HuH-7 (cell line): ENCODE measurements at places on chromosomes 2 and 18.

- DNase-seq: no peak
Measured at GRCh38 chr2:216683846-216684245, 11.5 kb downstream of the IGFBP5 start.

- no peak for DNase-seq
Measured at GRCh38 chr18:59044855-59045254, 94.8 kb upstream of the SEC11C start.

- DNase-seq: peak; percentile 0
Measured at GRCh38 chr18:65091744-65092329, 659.0 kb upstream of the CDH7 start.

- no peak for DNase-seq
Measured at GRCh38 chr2:108266218-108266617, 22.5 kb upstream of the SULT1C2 start.

GRCh38 chr2:27185331-27186026, 26.4 kb upstream of the ATRAID start:
- peak; percentile 35 for DNase-seq

- DNase-seq: no peak
Measured at GRCh38 chr2:106982350-106982749, 96.4 kb upstream of the ST6GAL2 start.

DNA sequence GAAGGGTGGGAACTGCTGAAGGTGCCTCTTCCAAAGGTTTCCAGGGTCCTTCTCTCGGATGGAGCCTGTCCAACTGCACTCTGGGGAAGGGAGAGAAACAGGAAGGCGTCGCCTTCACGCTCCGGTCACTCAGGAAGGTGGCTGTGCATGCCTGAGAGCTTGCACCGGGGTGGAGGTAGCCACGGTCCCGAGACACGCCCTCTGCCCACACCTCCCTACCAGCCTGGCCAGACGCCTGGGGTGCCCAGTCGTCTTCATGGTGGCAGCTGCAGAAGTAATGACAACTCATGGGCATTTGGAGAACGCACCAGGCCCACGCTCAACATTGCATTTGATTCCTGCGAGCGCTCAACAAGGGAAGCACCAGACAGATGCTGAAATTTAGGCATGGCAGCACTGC, 59.9 kb downstream of the ADNP2 start:
- no peak for DNase-seq

DNA sequence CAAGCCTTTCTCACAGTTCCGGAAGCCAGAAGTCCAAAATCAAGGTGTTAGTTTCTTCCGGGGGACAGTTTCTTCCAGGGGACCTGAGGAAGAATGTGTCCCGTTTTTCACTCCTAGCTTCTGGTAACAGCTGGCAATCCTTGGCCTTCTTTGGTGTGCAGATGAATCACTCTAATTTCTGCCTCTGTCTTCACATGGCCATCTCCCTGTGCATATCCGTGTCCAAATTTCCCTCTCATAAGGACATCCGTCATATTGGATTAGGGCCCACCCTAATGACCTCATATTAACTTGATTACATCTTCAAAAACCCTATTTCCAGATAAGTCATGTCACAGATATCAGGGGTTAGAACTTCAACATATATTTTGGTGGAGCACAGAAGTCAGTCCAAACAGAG, 141.4 kb downstream of the ZEB2 start:
- no peak for DNase-seq

GRCh38 chr2:210503001-210503623, 26.6 kb upstream of the LANCL1 start:
- peak; percentile 30 for DNase-seq

- no peak for DNase-seq
Measured at GRCh38 chr2:186593523-186593922, 3.7 kb downstream of the ITGAV start.

- no peak for DNase-seq
Measured at GRCh38 chr2:23484275-23484674, 99.3 kb downstream of the KLHL29 start.

DNA sequence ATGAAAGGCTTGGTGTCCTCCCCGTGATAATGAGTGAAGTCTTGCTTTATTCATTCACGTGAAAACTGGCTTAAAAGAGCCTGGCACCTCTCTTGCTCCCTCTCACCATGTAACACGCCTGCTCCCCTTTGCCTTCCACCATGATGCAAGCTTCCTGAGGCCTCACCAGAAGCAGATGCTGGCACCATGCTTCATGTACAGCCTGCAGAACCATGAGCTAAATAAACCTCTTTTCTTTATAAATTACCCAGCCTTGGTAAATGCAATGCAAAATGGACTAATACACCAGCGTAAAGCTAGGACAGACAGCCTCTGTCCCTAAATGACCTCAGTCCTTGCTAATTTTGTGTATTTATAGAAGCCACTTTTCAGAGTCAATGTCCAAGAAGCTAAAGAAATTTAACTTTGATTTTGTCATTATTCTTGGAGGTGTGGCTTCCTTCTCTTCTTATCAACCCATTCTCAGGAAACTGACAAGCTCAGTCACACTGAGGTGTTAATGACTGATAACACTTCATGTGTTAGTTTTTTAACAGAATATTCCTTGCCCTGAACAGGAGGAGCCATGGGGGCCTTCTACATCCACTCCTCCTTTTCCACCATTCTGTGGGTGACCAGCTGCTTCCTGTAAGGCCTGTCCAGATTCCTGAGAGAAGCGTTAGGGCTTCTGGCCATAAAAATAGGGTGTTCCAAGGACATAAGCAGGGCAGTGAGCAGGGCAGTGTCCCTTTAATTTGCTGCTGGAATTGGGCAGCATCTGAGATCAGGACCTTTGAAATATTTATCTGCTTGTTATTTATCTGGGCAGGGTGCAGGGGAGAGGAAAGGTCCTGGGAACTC, 38.0 kb upstream of the EPAS1 start:
- no peak for DNase-seq

- DNase-seq: no peak
Measured at GRCh38 chr2:181904022-181904632, 12.6 kb downstream of the ITPRID2 start.

DNA sequence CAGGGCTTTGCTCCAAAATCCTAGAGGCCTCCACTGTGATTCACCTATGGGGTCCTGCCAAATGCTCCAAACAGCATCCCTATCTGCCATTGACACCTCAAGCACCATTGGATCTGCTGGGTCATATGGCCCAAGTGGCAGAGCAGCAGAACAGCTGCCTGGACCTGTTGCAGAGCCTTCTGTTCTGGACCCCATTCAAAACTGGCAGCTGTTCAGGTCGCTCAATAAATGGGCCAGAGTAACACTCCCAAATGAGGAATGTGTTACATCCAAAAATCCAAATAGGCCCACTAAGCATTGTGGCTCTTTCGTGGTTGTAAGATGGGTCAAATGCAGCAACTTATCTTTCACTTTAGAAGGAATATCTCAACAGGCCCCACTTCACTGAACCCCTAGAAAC, 783.6 kb downstream of the DCDC2C start:
- DNase-seq: no peak

GRCh38 chr2:74037379-74037860, 52.7 kb downstream of the TET3 start:
- DNase-seq: no peak

- no peak for DNase-seq
Measured at GRCh38 chr2:237824085-237824484, 25.5 kb downstream of the RBM44 start.

GRCh38 chr2:51079945-51080344, 48.0 kb upstream of the NRXN1 start:
- DNase-seq: no peak

DNA sequence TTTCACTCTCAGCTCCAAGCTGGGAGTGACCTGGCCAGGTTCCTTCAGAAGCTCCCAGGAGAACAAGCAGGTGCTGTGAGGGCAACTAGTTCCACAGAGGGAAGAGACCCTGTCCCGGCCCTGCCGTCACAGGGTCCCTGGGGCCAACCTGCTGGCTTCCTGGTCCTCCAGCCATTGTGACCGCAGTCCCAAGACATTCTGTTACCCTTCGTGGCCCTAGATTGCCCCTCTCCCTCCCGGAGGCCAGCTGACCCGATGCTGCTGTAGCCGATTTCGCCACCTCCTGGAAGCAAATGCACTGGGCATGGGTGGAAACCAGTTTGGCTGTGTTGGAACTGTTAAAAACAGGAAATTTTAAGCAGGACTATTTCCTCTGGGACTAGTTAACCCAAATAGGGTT, 55.4 kb downstream of the EPAS1 start:
- DNase-seq: no peak

DNA sequence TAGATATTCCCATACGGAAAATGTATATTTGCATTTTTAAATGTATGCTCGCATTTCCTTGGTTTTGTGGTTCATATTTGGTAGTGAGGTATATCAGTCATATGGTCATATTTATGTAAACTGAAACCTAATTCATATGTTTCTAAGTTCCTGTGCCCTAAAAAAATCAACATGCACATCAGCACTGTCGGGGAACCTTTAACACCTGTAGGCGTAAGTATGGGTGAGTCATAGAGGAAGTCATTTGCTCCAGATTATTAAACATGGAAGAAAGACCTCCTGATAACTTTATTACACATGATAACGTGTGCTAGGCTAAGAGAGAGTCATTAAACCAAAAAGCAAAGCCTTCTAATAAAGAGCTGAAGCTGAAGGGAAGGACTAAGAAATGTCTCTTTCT, 437.7 kb downstream of the NRXN1 start:
- DNase-seq: no peak

GRCh38 chr18:9753846-9754245, 45.7 kb downstream of the RAB31 start:
- no peak for DNase-seq

DNA sequence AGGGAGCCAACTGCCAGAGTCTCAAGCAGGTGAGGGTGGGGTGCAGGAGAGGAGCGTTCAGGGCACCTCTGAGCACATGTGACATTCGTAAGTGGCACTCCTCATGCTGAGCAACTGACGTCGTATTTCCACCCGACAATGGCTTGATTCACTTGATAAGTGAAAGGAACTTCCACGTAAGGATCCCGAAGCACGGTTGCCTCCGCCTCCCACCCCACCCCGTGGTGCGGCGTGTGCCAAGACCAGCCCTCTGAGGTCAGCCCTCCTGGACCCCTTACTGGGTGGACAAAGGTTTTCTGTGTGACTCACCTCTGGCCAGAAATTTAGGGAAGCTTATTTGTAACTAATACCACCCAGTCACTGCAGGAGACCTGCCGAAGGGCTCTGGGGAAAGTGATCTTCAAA, 59.9 kb downstream of the AGAP1 start:
- DNase-seq: no peak

GRCh38 chr2:64090264-64090663, 54.0 kb downstream of the PELI1 start:
- no peak for DNase-seq

DNA sequence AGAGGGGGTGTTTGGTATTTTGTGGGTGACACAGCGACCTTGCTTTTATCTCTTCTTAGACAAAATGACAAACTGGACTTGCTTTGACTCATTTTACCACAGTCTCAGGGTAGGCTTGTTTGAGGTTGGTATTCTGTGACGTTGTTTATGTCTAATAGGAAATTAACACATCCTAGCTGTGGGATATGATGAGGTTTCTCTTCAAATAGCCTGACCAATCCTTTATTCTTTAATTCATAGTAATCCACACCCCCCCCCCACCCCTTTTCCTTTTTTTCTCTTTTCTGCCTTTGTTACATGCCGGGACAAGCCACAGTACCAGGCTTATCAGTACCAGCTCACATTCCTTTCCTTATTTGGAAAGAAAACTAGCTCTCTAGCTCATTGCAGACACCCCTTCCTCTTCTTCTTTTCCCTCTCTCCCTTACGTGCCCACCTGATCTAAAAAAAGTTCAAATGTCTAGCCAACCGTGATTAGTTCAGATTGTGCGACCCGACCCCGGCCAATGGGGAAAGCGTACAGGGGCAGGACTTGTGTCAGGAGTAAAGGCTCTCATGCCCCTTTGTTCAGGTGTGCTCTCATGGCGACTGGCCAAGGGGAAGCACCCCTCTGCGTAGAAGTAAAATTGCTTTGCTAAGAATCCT, 52.2 kb upstream of the PTPRM start:
- DNase-seq: no peak

DNA sequence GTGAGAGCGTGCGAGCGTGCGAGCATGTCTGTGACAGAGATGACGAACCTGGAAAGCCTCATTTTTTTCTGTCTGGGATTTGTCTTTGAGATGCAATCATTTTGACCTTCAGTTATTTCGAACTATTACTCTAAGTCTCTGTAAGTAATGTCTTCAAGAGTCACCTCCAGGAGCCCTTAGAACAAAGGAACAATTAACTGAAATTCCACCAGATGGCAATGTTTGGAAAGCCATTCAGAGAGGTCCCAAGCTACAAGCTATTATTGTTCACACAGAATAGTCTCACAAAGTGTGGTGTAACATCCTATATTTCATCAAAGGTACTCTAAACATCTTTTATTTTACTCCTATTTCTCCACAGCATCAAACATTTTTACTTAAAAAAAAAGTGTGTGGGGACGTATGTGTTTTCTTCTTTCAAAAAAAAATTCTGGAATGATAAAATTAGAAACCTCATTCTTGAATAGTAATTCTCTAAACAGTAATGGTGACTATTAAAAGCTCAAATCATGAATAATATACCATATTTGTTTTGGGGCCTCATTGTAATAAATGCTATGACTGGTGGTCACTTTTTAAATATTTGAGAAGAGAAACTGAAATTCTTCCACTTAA, 35.1 kb upstream of the MAPRE2 start:
- DNase-seq: peak; percentile 22

GRCh38 chr2:210553373-210553772, 3.0 kb upstream of the CPS1 start:
- DNase-seq: no peak

DNA sequence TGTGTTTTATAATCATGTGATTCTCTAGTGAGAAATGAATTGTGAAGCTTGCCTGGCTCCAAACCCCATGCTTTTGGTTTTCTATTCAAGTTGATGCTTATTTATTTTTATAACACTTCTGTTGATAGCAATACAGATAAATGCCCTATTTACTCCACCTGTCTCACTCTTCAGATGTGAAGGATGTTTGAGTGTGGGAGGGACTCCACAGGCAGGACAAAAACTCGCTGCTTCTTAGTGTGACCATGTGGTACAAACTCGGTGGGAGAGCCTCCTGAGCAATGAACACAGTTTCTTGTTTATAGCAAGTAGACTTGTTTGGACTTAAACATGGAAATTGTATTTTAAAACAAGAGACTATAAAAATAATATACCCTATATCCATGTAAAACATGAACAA, 219.7 kb downstream of the GULP1 start:
- no peak for DNase-seq

DNA sequence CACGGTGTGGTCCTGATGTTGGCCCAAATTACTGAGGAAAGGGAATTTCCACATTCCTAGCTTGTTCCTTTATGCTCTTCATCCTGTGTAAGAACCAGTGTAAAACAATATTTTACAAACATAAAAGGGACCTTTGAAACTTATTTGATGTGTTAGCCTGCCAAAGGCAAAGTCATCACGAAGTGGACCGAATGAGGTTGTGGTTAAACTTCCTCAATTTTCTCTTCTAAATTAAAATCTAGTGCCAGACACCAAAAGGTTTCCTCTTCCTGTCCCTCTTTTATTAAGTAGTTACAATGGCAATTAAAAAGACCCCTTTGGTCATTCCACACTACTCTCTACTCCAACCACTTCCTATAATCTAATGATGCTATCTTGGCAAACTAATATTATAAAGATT, 279.8 kb downstream of the AFF3 start:
- no peak for DNase-seq
